Aorta (tissue), 5 donors: ENCODE measurements at places on chromosomes 16 and 17. TPM values are rescaled to one million over a fixed set of nuclear protein-coding genes. Genes with fewer than 3 reads are reported as not detected.

DNA sequence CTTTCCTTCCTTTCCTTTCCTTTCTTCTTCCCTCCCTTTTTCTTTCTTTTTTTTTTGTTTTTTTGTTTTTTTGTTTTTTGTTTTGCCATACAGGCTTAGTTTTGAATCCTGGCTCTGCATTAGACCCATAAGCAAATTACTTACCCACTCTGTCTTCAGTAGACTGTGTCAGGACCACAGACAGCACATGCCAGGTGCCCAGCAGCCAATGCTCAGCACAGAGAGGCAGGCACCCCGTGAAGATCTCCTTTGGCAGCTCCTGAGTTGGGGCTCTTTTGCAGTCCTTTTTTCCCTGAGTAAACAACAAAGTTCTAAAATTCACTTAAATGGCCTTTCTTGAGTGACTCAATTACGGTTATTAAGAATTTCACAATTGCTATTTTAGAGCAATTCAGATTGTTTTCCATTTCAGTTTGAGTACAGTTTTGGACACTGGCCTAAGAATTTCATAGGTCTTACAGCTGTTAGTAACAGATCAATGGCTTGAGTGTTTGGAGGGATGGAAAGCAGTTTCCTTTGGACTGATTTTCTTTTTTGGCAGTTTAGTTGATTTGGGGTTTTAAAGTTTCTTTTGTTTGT lies 26.2 kb upstream of the SLC5A11 start:
- DNase-seq: no peak

- DNase-seq: no peak
Measured at GRCh38 chr16:87182759-87183158, 134.4 kb downstream of the C16orf95 start.

DNA sequence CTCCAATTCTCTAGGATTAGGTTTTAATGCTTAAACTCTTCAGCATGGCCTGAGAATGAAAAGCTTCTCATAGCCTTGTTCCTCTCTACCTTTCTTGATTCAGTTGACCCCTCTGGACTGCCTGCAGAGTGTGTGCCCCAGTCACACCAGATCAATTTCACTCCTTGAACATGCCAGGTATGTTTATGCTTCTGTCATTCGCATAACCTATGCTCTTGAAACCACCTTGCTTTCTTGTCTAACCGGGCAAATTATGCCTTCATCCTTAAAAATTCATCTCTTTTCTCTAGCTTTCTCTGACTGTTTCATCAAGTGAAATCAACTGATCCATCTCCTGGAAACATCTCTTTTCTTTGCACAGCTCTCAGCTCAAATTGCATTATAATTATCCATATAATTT lies 42.3 kb downstream of the CDH11 start:
- no peak for DNase-seq

DNA sequence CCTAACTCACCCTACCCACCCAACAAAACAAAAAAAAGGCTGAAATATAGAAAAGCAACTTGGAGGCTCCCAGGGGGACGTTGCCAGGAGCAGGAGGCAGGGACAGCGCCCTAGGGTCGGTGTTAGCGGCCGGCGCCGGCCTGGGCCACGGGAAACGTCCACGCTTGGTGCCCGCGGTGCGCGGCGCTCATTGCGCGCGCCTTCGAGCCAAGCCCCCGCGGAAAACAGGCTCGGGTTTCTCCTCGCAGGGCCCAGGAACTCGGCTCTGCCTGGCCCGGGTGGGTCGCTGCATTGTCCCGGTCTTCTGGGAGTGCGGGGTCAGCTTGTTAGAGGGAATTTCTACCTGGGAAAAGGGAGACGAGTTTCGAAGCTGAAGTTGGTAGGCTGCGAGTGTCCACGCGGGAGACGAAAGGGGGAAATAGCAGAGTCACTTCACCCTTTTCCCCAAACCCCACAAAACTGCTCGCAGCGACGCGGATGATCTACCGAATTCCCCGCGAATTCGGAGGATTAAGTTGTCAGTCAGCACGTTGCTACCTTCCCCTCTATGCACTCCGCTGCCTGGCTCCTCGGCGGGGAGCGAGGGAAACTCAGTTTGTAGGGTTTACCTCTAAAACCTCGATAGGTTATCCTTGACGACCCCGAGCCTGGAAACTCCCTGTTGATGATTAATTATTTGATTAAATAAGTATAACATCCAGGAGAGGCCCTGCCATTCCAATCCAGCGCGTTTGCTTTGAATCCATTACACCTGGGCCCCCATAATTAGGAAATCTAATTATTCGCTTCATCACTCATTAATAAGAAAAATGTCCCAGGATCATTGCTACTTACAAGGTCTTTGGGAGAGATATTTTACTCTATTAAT lies 751 bp upstream of the FOXC2 start:
- no peak for DNase-seq

DNA sequence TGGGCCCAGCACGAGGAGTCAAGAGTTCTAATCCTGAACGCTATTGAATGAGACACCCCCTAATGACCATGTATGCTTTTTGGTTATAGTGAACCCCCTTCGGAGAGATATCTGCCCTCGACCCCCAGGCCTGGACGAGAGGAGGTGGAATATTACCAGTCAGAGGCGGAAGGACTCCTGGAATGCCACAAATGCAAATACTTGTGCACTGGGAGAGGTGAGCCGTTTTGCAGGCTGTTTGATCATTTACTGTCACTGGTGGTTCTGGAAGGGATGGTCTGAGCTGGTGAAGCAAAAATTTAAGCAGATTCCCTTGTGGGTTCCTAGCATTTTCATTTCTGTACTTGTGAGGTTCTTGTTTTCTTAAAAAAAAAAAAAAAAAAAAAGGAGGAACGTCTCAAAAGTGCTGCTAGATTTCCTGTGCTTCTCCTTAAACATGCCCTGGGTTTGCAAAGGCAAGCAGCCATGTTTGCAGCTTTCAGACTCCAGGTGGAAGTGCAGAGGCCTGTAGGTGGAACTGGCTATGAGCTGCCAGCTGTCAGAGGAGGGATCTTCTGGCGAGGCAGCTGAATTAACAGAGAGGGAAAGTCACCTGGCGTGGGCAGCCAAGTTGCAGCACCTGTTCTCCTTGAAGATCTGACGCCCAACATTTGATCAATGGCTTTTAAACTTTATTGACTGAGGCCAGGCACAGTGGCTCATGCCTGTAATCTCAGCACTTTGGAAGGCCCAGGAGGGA lies 3.5 kb downstream of the MARVELD3 start:
- no peak for DNase-seq

GRCh38 chr17:35542990-35543389 lies 5.5 kb upstream of the SLFN12L start:
- DNase-seq: no peak

GRCh38 chr16:27304881-27305745 lies 8.7 kb upstream of the IL4R start:
- no peak for DNase-seq

DNA sequence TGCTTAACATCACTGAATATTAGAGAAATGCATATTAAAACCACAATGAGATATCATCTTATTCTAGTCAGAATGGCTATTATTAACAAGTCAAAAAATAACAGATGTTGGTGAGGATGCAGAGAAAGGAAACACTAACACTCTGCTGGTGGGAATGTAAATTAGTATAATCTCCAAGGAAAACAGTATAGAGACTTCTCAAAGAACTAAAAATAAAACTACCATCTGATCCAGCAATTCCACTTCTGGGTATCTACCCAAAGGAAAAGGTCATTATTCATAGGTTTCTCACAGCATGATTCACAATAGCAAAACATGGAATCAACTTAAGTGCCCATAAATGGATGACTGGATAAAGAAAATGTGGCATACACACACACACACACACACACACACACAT lies 166.4 kb downstream of the CEP112 start:
- no peak for DNase-seq

DNA sequence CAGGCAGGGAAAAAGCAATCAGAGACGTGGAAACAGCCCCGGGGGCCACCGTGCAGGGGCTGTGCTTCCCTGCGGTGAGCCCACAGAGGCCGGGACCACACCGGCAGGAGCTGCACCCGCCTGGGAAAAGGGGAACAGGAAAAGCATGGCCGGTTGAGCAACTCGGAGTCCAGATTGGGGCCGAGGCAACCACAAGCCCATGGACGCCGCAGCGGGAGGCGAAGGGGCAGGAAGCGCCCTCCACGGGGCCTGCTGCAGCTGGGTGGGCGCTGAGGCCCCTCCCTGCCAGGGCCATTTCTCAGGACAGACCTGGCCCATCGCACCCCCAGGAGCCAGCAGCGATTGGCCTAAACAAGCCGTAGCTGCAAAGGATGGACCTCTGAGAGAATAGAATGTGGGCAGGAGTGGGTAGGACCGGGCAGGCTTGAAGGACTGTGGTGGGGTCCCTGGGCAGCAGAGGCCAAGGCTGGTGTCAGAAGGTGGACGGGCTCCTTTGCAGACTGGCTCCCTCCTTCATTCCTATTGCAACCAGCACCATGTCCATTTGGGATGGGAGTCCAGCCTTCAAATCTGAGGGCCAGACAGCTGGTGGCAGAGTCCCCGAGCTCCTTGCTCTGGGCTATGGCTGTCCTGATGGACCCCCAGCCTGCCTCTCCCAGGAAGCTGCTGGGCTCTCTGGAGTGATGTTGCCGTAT lies 30.4 kb downstream of the COX4I1 start:
- peak; percentile 83 for DNase-seq

- no peak for DNase-seq
Measured at GRCh38 chr17:72717676-72718075, 374.8 kb downstream of the SLC39A11 start.

DNA sequence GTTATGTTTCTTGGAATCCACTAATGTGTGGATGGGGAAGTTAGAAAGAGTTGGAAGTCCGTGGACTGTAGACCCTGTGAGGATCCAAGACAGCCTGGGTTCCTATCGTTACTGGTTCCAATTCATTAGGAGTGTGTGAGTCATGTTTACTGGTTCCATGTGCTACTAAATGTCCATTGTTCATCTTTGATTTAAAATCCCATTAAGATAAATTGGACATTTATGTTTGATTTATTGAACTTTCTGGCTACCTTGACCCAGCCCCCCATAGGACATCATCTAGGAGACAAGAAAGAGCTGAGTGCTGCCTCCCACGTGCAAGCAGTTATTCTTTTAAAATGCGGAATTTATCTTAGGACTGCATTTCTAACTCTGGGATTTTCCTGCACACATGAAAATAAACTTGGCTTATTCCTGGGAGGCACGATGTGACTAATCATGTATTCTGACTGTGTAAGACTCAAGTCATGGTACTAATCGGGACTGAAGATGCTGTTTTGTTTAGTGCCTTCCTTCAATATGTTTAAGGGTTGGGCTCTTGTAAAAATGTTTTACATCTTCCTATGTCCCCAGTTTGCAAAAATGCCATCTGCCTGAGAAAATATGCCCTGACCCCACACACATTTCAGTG lies 53.4 kb downstream of the RGS9 start:
- no peak for DNase-seq

- DNase-seq: no peak
Measured at GRCh38 chr16:3000540-3000939, 12.2 kb upstream of the CLDN9 start.

GRCh38 chr17:8797621-8798175 lies 1.5 kb downstream of the MFSD6L start:
- DNase-seq: no peak

DNA sequence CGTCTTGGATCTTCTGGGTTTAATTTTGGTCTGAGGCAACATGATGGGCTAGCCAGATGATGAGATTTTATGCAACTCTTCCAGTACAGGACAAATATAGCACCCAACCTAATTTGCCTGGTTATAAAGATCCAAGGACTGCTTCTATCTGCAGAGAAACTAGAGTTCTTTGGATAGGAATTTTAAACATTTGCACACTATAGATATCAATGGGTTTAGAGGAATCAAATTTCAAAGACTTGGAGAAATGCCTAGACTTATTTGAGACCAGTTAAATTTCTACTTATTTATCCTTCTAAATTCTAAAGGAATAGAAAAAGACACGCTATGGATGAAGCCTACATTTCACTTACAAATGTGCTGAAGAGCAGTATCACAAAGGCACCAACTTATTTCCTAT lies 12.6 kb downstream of the PMFBP1 start:
- no peak for DNase-seq

GRCh38 chr16:23557779-23558702 lies 514 bp downstream of the UBFD1 start:
- no peak for DNase-seq

- no peak for DNase-seq
Measured at GRCh38 chr17:74076446-74076845, 127.0 kb upstream of the RPL38 start.

DNA sequence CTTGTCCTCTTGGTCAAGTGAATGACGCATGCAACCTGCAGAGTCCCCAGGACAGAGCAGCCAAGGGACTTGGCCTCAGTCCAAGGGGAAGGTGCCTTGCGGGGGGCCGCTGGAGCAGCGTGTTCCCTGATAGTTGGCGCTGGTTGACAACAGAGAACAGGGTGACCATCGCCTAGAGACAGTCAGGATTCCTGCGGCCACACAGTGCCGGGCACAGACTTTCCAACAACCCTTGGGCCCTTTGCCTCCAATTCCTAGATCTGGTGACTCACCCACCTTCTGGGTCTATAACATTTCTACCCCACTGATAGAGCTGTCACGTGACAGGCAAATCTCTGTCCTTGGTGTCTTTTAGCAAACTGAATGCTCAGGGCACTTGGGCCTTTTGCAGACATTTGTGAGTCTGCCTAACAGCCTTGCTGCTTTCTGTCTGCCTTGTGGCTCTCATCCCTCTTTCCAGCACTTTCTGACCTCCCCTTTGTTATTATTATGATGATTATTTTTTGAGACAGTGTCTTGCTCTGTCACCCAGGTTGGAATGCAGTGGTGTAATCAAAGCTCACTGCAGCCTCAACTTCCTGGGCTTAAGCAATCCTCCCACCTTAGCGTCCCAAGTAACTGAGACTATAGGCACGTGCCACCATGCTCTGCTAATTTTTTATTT lies 11.9 kb upstream of the TEDC2 start:
- DNase-seq: no peak

GRCh38 chr16:8727131-8727806 lies 52.9 kb downstream of the ABAT start:
- no peak for DNase-seq

DNA sequence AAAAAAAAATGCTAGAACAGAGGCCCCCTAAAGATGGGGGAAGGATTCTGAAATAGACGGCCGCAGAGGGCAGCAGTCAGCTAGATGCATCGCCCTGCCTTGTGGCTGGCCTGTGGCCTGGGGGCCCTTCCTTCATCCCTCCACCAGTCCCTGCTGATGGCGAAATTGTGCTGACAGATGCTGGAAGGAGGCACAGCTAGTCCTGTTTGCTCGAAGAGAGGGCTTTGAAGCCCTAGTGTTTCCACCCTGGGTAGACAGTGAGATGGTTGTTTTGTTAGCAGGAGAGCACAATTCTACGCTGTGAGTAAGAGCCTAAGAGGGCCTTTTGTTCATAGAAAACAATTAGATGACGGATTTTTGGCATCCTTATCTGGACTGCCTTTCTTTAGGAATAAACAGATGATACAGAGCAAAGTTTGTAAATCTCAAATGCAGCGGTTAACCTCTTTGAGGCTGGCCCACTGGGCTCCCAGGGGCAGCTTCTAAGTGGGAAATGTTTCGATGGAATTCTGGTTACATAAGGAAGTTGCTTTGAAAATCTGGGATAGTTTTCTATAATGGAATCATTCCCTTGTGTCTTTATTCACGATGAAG lies 23.0 kb downstream of the VPS35L start:
- DNase-seq: no peak

TBC1D3G gene
- polyA plus RNA-seq: 0.75 TPM

PIRT gene
- not detected for polyA plus RNA-seq

KSR1 gene
- polyA plus RNA-seq: 19.0 TPM

RPS15A gene
- polyA plus RNA-seq: 8,103 TPM

TSPAN10 gene
- 0.25 TPM for polyA plus RNA-seq

TM4SF5 gene
- polyA plus RNA-seq: 18.4 TPM

ZNF594 gene
- 1.9 TPM for polyA plus RNA-seq
